Stimulated activated CD8-positive, alpha-beta memory T cell treated with anti-CD3 and anti-CD28 coated beads, Interleukin-15, amount 100 ng/mL, for 4 hours (primary cell): ENCODE measurements at places on chromosomes 2 and 18.

DNA sequence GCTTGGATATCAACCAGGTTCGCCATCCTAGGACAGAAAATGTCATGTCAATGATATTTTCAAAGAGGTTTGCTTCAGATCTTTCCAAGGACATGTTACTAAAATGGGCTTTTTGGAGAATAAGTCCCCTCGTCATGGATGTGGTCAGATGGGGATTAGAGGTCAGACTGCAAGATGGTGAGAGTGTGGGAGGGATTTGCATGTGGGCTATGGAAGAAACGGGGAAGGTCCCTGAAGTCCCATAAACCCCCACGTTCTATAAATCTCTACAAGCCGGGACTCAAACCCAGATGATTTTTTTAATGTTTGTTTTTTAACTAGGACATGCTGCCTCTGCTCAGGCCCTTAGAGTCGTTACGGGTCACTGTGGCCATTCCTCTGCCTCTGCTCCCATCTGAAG is 37.7 kb upstream of the IGFBP5 start:
- DNase-seq, result no peak

GRCh38 chr2:38218591-38218991 is 142.6 kb upstream of the CYP1B1 start:
- DNase-seq, result no peak

DNA sequence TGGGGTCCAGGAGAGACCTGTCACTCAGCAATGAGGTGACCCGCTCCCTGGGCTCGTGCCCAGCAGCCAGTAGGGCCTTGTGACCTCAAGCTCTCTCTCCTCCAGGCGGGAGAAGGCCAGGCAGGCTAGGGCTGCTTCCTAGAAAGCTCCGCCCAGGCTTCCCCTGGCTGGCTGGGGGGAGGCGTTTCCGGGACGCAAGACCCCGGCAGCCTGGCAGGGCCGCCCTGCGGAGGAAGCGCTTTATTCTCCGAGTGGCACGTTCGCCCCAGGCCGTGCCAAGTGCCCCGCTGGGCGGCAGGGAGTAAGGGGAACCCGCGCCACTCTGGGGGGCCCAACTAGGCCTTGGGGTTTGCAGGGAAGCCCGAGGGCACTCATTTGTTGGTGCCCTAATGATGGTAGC is 21.2 kb upstream of the EPAS1 start:
- no peak for DNase-seq

- DNase-seq, result no peak
Observed at GRCh38 chr18:42545825-42546224, 569.7 kb downstream of the RIT2 start.

DNA sequence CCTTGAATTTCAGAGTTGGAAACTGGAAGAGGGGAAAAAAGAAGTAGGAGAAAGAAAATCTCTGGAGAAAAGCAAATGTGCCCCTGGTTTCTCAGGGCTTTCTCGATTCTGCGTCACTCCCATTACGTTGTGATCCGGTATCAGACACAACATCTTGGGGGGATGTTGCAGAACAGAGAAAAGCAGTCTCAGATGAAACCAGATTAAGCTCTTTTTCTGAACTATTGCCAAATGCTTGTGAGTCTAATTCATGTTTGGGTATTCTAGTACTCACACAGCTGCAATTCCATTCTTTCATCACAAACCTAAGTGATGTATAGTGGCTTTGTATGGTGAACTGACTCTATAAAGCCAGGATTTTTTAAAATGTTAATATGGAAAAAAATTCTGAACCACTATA is 233.2 kb downstream of the TCF4 start:
- DNase-seq, result no peak

GRCh38 chr2:231177156-231178025 is 21.0 kb upstream of the ARMC9 start:
- no peak for DNase-seq

GRCh38 chr2:49306925-49307324 is 152.6 kb upstream of the FSHR start:
- DNase-seq, result no peak

GRCh38 chr2:240247868-240248720 is 107.6 kb upstream of the OTOS start:
- no peak for DNase-seq

DNA sequence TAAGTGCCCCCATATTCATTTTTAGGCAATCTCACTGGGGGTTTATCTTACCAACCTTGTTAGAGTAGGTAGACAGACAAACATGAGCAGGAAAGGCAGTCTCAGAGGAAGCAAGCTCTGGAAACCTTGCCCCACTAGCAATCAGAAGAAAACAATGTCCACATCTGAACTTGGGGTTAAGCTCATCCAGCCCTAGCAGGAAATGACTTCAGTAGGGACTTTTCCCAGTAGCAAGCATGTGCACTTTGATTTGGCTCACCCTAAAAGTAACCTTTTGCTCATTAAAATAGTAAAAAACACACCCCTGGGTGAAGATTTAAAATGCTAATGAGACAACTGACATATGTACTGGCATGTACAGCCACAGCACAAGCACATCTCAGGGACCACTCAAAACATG is 175.5 kb downstream of the AKAIN1 start:
- no peak for DNase-seq

- DNase-seq, result no peak
Observed at GRCh38 chr2:147715807-147716206, 129.0 kb upstream of the ACVR2A start.

DNA sequence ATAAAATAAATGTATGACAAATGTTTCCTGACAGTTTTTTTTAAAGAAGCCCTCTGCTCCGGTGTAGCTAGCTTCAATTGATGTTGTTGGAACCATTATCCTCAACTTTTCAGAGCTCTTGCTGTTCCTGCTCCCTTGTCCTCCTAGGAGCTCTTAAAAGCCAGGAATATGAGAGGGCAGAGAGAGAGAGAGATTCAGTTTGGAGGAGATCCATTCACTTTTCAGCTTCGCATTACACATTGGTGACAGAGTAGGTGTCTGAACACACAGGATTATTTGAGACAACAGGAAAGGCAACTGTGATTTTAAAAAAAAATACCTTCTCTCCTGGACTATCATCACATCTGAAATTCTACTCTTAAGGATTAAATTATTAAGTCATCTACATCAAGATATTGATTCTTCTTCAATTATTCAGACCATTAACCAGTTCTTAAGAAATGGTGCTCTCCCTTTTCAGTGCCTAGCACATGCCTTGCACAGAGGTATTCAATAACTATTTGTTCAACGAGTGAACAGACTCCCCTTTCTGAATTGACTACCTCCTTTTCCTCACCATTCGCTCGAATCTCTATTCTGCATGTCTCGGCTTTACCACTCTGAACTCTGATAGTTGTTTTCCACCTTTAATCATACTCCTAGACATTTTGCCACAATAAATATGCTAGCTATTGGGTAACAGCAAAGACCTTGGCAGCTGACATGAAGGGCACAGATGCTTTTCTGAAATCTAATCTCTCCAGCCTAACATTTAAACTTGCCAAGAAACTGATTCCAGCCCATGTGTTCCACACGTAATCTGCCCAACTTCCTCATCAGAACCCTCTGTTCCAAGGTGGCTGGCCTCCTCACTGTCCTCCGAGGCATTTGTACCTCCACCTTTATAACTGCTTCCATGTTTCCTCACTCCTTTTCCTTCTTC is 28.6 kb upstream of the SLC35F5 start:
- DNase-seq, result no peak

DNA sequence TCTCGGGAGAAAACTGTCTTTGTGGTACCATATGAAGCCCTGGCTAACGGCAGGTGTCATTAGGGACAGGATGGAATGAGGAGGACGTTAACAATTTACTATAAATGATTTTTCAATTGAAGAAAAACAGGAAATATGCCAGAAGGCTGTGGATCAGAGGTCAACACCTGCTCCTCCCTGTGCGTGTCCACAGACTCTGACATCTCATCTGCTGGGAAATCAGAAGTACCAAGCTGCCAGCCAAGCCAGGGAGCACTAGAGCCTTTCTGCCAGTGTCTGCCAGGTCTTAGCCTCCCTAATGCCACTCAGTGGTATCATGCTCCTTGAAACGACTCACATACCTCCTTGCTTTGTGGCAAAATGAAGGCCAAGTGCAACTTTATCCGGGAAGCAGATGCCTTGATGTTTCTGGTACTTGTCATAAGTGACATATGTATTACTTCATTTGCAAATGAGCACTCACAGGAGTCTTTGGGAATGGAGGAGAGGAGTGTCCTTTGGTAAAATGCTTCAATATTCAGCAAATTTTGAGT is 541.1 kb downstream of the SATB2 start:
- DNase-seq, result no peak

DNA sequence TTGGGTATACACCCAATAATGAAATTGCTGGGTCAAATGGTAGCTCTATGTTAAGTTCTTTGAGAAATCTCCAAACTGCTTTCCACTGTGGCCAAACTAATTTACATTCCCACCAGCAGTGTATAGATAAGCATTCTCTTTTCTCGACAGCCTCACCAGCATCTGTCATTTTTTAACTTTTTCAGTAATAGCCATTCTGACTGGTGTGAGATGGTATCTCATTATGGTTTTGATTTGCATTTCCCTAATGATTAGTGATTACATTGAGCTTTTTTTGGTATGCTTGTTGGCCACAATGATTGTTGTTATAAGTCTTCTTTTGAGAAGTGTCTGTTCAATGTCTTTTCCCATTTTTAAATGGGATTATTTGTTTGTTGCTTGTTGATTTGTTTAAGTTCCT is 50.4 kb upstream of the EPAS1 start:
- no peak for DNase-seq

DNA sequence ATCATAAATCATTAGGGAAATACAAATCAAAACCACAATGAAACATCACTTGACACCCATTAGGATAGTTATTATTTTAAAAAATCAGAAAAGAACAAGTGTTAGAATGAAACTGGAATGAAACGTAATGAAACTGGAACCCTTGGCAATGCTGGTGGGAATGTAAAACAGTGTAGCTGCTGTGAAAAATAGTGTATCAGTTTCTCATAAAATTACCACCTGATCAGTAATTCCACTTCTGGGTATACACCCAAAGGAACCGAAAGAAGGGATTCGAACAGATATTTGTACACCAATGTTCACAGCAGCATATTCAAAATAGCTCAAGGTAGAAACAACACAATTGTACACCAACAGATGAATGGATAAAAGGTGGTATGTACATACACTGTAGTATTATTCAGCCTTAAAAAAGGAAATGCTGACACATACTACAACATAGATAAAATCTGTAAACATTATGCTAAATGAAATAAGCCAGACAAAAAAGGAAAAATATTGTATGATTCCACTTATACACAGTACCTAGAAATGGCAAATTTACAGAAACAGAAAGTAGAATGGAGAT is 27.0 kb downstream of the ROCK1 start:
- no peak for DNase-seq

- no peak for DNase-seq
Observed at GRCh38 chr2:147648471-147648870, 196.4 kb upstream of the ACVR2A start.
